LHCN-M2 (cell line): ENCODE measurements at places on chromosomes 2 and 18. TPM values are rescaled to one million over a fixed set of nuclear protein-coding genes. Genes with fewer than 3 reads are reported as not detected.

GRCh38 chr2:234191819-234192407 is 141.4 kb downstream of the SPP2 start:
- DNase-seq: peak; percentile 26

DNA sequence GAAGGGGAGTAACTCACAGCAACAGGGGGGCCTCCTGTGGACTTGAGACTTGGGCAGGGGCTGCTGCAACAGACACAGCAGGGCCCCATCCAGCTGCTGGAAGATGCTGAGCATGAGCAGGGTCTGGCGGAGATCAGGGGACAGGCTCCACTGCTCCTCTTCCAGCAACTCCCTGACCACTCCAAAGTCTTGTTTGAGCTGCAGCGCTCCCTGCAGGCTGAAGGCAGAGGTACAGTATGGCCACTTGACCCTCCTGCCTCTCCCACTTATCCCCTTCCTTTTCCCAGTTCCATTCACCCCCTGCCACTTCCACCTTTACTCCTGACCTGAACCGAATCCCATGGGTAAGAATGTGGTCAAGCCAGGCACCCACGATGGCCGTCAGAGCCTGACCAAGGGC is 2.4 kb upstream of the MRPL53 start:
- no peak for DNase-seq

- DNase-seq: no peak
Measured at GRCh38 chr18:77320971-77321559, 71.4 kb downstream of the GALR1 start.

REG1B gene
- total RNA-seq: not detected in 2 replicates

- DNase-seq: no peak
Measured at GRCh38 chr2:14872779-14873325, 240.3 kb downstream of the LRATD1 start.

POTEJ gene
- not detected in 2 replicates for total RNA-seq
